Activated CD4-positive, alpha-beta memory T cell treated with anti-CD3 and anti-CD28 coated beads, Interleukin-2, amount 10 ng/mL, durations not matched to agents 7 days and 5 days (primary cell): ENCODE measurements at places on chromosomes 1 and 21.

GRCh38 chr1:161915051-161915503 lies 108.6 kb downstream of the OLFML2B start:
- no peak overlapping the region for H3K27ac ChIP-seq
- H3K4me3 ChIP-seq: no peak overlapping the region
- no peak for DNase-seq
- H3K4me1 ChIP-seq: peaks cover 13% of the 10 kb centered on the region
- H3K36me3 ChIP-seq: peaks cover 12% of the 10 kb centered on the region
- no peaks in the 10 kb centered on the region for H3K27me3 ChIP-seq

DNA sequence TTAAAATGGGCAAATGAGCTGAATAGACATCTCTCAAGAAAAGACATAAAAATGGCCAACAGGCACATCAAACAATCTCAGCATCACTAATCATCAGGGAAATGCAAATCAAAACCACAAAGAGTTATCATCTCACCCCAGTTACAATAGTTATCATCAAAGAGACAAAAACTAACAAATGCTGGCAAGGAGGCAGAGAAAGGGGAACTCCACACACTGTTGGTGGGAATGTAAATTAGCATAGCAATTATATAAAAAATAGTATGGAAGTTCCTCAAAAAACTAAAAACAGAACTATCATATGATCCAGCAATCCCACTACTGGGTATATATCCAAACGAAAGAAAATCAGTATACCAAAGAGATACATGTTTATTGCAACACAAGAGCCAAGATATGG lies 68.7 kb downstream of the DENND1B start:
- H3K4me3 ChIP-seq: no peak overlapping the region
- no peak overlapping the region for H3K27ac ChIP-seq
- DNase-seq: no peak
- no peaks in the 10 kb centered on the region for H3K27me3 ChIP-seq

GRCh38 chr1:215749414-215749813 lies 182.3 kb downstream of the KCTD3 start:
- H3K4me1 ChIP-seq: no peaks in the 10 kb centered on the region
- H3K36me3 ChIP-seq: no peaks in the 10 kb centered on the region
- no peak overlapping the region for H3K4me3 ChIP-seq
- H3K27me3 ChIP-seq: no peaks in the 10 kb centered on the region

GRCh38 chr1:116853680-116854402 lies 55.9 kb upstream of the PTGFRN start:
- H3K4me1 ChIP-seq: peaks cover 22% of the 10 kb centered on the region
- no peaks in the 10 kb centered on the region for H3K27me3 ChIP-seq
- H3K36me3 ChIP-seq: no peaks in the 10 kb centered on the region
- no peak for DNase-seq
- H3K4me3 ChIP-seq: no peak overlapping the region
- no peak overlapping the region for H3K27ac ChIP-seq

GRCh38 chr1:76725864-76726619 lies 141.2 kb upstream of the ST6GALNAC5 start:
- DNase-seq: no peak
- H3K4me1 ChIP-seq: no peaks in the 10 kb centered on the region
- no peak overlapping the region for H3K4me3 ChIP-seq
- H3K27ac ChIP-seq: no peak overlapping the region
- H3K36me3 ChIP-seq: no peaks in the 10 kb centered on the region

DNA sequence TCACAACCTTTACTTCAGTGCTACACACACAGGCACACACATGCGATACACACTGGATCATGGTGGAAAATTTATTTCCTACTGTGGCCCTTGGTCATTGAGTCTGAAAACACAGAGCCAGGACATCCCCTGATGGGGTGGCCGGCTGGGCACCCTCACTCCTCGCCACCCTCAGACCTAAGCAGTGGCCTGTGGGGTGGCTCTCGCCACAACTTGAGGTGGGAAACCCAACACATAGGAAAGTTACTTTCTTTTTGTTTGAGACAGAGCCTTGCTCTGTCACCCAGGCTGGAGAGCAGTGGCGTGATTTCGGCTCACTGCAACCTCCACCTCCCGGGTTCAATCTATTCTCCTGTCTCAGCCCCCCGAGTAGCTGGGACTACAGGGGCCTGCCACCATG lies 19.4 kb downstream of the CRYAA start:
- no peaks in the 10 kb centered on the region for H3K36me3 ChIP-seq
- DNase-seq: peak; percentile 12
- H3K4me1 ChIP-seq: no peaks in the 10 kb centered on the region
- H3K4me3 ChIP-seq: no peak overlapping the region
- H3K27me3 ChIP-seq: peaks cover 2% of the 10 kb centered on the region
- no peak overlapping the region for H3K27ac ChIP-seq

DNA sequence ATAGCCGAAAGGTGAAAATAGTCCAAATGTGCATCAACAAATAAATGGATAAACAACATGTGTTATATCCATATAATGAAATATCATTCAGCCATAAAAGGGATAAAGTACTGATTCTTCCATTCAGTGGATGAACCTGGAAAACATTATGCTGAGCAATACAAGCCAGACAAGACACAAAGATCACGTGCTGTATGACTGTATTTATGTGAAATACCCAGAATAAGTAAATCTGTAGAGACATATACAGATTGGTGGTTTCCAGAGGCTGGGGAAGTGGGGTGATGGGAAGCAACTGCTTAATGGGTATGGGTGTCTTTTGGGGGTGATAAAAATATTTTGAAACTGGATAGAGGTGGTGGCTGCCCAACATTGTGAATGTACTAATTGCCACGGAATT lies 13.3 kb upstream of the GSTM4 start:
- no peak overlapping the region for H3K4me3 ChIP-seq
- no peak overlapping the region for H3K27ac ChIP-seq
- no peaks in the 10 kb centered on the region for H3K36me3 ChIP-seq
- peaks cover 18% of the 10 kb centered on the region for H3K4me1 ChIP-seq
- H3K27me3 ChIP-seq: peaks cover 5% of the 10 kb centered on the region

DNA sequence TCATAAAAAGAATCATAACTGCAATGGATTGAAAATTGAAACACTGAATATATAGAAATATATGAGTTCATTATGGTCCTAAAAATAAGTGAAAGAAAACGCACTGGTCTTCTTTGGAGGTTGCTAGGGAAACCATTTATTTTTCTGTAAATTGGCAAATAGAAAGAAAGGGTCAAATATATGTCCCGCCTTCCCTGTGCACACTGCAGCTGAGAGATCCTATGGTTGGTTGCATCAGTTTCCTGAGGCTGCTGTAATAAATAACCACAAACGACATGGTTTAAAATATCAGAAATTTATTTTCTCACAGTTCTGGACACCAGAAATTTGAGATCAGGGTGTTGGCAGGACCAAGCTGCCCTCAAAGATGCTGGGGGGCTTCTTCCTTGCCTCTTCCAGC lies 35.0 kb downstream of the CA6 start:
- no peak for DNase-seq
- H3K4me1 ChIP-seq: peaks cover 21% of the 10 kb centered on the region
- no peak overlapping the region for H3K27ac ChIP-seq

GRCh38 chr1:17984583-17984982 lies 123.0 kb upstream of the IGSF21 start:
- H3K27ac ChIP-seq: no peak overlapping the region
- H3K4me3 ChIP-seq: no peak overlapping the region

DNA sequence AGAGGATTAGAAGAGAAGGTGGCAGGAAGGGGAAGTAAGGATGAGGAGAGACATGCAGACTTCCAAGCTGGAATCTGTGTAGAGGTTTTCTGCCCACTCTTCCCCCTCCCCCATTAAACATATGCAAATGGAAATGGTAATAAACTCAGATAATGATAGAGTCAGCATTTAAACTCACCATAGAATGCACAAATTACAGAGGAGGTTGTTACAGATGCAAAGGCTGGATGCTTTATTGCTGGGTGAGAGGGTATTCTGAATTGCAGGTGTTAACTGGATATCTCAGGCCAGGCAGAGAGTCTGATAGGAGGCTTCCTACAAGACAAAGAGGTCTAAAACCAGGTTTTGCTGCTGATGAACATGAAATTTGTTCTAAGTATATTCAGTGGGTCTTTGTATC lies 372.5 kb downstream of the SEC16B start:
- no peak overlapping the region for H3K4me3 ChIP-seq
- no peaks in the 10 kb centered on the region for H3K4me1 ChIP-seq
- no peaks in the 10 kb centered on the region for H3K36me3 ChIP-seq
- no peak for DNase-seq
- no peaks in the 10 kb centered on the region for H3K27me3 ChIP-seq

DNA sequence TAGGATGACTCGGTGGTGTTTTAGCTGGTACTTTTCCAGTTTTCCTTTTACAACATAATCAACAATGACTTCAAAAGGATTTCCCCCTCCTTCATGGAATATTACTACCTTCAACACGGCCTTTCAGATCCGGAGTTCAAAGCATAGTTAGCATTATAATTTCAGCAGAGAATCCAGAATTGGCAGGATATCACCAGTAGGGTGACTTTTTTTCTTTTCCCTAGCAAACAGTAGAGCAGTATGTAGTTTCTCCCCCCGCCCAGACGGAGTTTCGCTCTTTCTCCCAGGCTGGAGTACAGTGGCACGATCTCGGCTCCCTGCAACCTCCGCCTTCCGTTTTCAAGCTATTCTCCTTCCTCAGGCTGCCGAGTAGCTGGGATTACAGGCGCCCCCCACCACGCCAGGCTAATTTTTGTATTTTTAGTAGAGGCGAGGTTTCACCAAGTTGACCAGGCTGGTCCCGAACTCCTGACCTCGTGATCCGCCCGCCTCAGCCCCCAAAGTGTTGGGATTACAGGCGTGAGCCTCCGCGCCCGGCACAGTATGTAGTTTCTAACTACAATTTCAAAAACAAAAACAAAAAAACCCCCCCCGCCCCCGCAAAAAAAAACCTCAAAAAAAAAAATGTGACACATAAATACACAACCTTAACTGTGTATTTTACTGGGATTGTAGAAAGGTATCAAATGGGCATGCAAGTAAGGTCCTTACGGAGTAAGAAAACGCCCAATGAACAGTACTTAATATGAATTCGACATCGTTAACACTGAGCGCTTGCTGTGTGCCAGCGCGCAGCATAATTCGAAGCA lies 1.5 kb upstream of the COX20 start:
- no peaks in the 10 kb centered on the region for H3K27me3 ChIP-seq
- H3K4me3 ChIP-seq: peak overlapping the region; percentile 83
- H3K27ac ChIP-seq: peak overlapping the region; percentile 99

GRCh38 chr1:206566999-206567398 lies 45.3 kb downstream of the EIF2D start:
- H3K4me3 ChIP-seq: peak overlapping the region; percentile 72
- H3K4me1 ChIP-seq: peaks cover 99% of the 10 kb centered on the region
- no peak for DNase-seq
- peaks cover 98% of the 10 kb centered on the region for H3K36me3 ChIP-seq

GRCh38 chr1:234478152-234478480 lies 863 bp downstream of the TARBP1 start:
- H3K36me3 ChIP-seq: peaks cover 7% of the 10 kb centered on the region
- H3K27ac ChIP-seq: peak overlapping the region; percentile 59
- DNase-seq: peak; percentile 77
- H3K27me3 ChIP-seq: peaks cover 9% of the 10 kb centered on the region

GRCh38 chr1:185690527-185690926 lies 43.7 kb upstream of the HMCN1 start:
- peaks cover 11% of the 10 kb centered on the region for H3K36me3 ChIP-seq
- no peak overlapping the region for H3K27ac ChIP-seq
- peaks cover 9% of the 10 kb centered on the region for H3K27me3 ChIP-seq
- H3K4me3 ChIP-seq: no peak overlapping the region
- DNase-seq: no peak

GRCh38 chr1:207949571-207950195 lies 38.8 kb upstream of the CD34 start:
- H3K36me3 ChIP-seq: no peaks in the 10 kb centered on the region
- peaks cover 21% of the 10 kb centered on the region for H3K27me3 ChIP-seq
- H3K4me3 ChIP-seq: no peak overlapping the region
- no peaks in the 10 kb centered on the region for H3K4me1 ChIP-seq
- no peak for DNase-seq
- H3K27ac ChIP-seq: no peak overlapping the region

- H3K4me1 ChIP-seq: no peaks in the 10 kb centered on the region
- no peaks in the 10 kb centered on the region for H3K27me3 ChIP-seq
- H3K36me3 ChIP-seq: no peaks in the 10 kb centered on the region
- H3K4me3 ChIP-seq: no peak overlapping the region
- no peak for DNase-seq
- no peak overlapping the region for H3K27ac ChIP-seq
Measured at GRCh38 chr1:187627516-187627915, 798.8 kb downstream of the PLA2G4A start.

DNA sequence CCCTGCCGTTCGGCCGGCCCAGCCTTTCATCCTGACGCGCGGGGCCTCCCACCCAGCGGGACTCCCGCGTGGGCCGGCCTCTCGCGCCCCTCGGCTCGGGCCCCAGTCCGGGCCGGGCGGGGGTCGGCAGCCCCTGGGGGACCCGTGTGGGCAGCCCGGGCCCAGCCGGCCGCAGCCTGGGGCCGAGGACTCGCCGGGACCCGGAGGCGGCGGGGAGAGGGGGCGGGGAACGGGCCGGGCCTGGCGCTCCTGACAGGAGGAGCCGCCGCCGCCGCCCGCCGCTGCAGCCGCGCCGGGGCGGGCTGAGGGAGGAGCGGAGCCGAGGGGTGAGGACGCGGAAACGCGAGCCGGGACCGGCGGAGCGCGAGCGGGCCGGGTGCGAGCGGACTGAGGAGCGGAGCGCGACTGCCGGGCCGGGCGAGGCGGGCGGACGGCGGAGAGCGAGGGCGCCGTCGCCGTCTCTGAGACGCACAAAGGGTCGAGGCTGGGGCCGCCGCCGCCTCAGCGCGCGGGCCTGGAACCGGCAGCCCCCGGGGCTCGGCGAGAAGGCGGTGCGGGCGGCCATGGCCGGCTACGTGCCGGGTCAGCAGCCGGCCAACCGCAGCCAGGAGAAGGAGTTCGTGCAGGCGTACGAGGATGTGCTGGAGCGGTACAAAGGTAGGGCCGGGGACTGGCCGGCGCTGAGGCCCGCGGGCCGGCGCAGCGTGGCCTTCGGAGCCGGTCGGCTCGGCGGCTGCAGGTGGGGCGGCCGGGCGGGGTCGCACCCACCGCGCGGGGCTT lies 79.1 kb downstream of the NDUFS5 start:
- H3K4me1 ChIP-seq: peaks cover 34% of the 10 kb centered on the region
- DNase-seq: peak; percentile 70
- H3K4me3 ChIP-seq: peak overlapping the region; percentile 68
- peaks cover 2% of the 10 kb centered on the region for H3K36me3 ChIP-seq

- H3K4me1 ChIP-seq: peaks cover 29% of the 10 kb centered on the region
- peaks cover 23% of the 10 kb centered on the region for H3K36me3 ChIP-seq
- H3K4me3 ChIP-seq: peak overlapping the region; percentile 89
- H3K27me3 ChIP-seq: no peaks in the 10 kb centered on the region
- H3K27ac ChIP-seq: peak overlapping the region; percentile 73
Measured at GRCh38 chr21:33587792-33588484, 546 bp downstream of the DONSON start.
